PC-9 (cell line): ENCODE measurements at places on chromosomes 3 and 15.

- no peak for DNase-seq
These were observed 67.8 kb downstream of the RGMA start for GRCh38 chr15:93020976-93021772.

DNA sequence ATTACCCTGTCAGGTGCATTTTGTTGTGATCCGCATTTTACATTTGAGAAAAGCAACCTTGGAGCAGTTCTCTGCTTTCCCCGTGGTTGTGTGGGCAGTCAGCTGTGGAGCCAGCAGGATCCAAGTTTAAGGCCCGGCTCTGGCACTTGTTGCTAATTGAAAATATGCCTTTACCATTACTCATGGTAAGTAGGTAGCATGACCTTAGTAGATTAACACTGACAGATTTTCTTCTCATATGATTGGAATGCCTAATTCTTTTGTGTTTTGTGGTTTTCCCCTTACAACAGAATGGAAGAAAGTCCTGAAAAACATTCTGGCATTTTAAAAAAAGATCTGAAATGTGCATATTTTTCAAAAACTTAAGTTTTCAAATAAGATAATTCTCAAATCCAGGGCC, 246.5 kb upstream of the LRRN1 start:
- DNase-seq: no peak

- peak; percentile 54 for DNase-seq
These were observed 99.4 kb downstream of the FBLN2 start for GRCh38 chr3:13648060-13649001.

GRCh38 chr3:39141171-39141995, 12.0 kb downstream of the CSRNP1 start:
- peak; percentile 92 for DNase-seq

DNA sequence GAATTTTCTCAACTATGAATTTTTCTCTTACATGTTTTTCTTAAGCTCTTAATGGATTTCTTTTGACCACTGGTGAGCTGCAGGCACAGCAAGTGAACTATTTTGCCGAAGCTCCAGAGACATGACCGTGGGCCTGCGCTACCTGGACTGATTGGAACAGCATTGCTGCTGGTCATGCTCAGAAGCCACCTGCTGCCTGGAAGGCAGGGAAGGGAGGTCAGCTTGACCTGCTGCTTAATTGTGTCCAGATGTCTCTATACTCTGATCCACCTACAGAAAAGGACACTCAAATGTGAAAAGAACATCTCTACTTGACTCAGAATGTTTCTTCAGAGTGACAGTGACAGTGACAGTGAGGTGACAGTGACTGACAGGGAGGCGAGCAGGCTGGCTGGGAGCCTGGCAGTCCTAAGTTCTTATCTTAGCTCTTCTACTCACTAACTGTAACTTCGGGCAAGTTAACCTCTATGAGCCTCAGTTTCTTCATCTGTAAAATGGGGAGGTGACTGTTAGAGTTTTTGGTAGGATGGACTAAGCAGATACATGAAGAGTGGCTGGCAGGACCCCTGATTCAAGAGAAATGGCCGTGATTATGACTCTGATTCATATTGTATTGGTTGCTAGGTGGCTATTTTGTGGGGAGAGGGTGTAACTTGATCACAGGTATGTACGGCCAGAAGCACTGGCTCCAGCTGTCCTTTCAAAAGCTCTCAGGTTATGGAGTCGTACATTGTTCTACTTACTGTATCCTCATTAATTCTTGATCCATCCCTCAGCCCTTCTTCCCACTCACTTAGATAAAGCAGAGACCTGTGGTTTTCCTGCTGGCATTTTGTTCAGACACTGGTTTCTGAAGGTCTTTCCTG, 54.8 kb upstream of the DLG1 start:
- no peak for DNase-seq

- DNase-seq: no peak
These were observed 105.0 kb downstream of the SSR3 start for GRCh38 chr3:156449710-156450574.

- DNase-seq: no peak
These were observed 118.0 kb upstream of the C3orf80 start for GRCh38 chr3:160106905-160107861.

DNA sequence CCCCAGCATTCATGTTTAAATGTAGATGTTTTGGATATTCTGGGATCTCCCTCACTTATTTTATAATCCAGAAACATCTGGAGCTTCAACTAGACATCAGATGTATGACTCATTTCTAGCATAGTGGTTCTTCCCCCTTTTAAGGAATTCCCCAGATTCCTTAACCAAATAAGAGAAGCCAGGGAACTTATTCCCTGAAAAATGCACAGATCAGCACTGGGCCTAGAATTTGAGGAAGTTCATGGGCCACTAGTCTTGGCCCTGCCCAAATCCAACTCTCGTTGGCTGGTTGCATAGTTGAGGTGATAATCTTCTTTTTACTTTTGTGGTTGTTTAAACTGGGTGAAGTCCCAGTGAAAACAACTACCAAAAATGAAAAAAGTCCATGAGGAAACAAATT, 20.4 kb downstream of the RARRES1 start:
- DNase-seq: no peak

DNA sequence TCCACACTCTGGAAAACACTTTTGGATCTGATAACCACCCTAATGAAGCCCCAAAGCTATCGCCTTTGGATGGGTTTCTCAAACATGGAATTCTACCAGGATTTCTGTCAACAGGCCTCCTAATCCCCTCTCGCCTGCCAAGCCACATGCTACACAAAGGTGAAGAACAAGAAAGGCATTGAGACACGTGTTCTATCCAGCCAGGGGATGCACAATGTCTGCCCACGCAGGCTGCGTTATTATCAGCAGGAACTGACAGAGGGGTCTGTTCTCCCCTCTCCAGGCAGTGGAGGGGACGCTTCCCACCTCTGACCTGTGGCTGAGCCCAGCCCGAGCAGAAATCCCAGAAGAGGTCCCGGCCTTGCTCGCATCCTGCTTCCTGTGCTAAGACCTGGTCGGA, 45.4 kb upstream of the THBS1 start:
- no peak for DNase-seq

- DNase-seq: no peak
These were observed 129.0 kb downstream of the MYLK start for GRCh38 chr3:123755085-123755484.

- peak; percentile 60 for DNase-seq
These were observed 139.3 kb downstream of the SOX2 start for GRCh38 chr3:181851063-181851462.

GRCh38 chr3:134796281-134797056, 1.4 kb downstream of the EPHB1 start:
- DNase-seq: no peak

GRCh38 chr3:189630767-189631372, 319 bp upstream of the TP63 start:
- no peak for DNase-seq
